Neuronal stem cell (in vitro differentiated cells): ENCODE measurements at places on chromosomes 6 and 20.

DNA sequence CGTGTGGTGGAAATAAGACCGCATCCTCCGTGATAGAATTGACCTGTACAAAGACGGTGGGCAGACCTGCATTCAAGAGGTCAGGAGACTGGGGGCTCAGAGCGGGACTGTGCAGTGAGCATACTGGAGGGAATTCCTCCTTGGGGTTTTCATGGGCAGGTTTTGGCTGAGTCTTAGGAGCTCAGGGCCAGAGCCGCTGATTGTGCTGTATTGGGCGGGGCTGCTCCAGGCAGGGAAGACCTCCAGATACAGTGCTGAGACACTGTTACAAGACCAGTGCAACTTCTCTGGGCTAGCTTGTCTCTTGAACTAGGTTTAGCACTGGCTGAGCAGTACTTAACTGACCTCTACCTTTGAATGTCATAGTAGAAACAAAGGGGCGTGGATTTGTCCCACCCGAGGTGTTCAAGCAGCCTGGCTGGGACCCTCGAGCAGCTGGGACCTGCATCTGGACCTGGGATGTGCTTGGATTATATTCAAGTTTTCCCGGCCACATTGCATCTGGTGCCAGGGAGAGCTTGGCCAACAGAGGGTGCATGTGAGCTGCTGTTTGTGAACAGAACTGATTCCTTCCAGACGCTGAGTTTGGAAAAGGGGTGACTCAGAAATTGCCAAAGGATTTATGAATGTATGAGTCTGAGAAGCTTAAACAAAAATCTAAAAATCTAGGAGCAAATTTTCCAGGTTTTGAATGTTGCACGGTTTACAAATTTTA lies 33.4 kb upstream of the SLC22A1 start:
- DNase-seq = peak; percentile 23

- no peak for DNase-seq
Measured at GRCh38 chr20:1825507-1825906, 69.7 kb upstream of the SIRPA start.

DNA sequence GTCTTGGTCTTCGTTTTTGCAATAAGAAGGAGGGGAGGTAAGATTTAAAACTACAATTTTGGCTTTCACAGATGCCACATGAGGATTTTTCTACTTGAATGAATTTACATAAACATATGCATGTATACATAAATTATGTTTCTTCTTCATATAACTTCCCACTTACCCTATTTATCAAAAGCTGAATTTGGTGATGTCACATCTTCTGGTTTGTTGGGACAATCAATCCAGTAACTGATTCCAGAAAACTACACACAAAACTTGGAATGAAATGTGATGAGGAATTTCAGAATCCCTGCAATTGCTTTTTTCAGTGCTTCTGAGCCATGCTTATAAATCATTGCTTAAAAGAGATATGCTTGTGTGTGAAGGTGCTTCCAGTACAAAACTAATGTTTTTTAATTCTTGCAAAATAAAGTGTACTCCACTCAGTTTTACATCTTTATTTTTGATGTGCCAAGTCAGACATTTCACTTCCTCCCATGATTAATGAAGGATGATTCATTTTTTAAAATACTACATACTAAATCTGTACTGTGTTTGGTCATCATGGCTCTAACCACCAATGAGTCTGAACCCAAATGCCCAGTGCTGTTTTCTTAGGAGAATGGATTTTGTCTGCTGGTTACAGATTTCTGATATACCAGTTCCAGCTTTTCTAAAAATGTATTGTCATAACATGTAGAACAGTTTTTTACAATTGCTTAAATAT lies 32.1 kb upstream of the RIN2 start:
- no peak for DNase-seq

GRCh38 chr6:23953976-23954375 lies 172.0 kb upstream of the NRSN1 start:
- DNase-seq = no peak

DNA sequence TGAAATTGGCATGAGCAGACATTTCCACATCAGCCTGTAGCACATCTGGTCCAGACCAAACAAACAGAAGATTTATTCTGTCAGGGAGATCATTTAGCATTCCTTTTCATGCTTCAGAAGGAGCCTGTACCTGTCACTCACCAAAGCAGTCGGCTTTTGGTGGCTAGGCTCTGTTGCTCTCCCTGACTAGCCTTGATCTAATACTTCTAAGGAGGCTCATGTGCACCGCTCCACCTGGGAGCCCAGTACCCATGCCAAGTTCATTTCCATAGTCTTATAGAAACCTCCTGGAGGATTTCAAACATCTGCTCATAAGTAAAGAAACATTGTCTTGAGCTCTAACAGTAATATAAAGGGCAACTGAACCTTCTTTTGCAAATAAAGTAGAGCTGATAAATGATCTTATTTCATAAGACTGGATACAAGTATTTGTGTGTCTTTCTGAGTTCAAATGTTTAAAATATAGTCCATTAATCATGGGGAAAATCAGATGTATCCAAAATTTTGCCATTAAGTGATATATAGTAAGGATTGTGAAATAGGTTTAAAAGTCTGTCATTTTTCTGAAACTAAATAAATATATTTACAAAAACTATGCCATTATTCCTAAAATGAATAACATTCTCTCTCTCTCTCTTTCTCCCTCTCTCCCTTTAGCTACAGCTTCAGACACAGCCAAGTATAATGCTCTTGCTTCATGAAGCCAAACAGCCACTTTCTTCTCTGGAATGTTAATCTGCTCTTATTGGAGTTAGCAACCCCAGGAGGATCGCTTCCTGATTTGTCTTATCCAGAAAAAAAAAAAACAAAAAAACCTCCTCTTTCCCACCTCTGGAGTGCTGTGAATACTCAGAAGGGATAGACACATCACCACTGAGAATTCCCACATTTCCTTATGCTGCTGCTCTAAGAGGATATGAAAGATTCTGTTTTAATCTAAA lies 192.7 kb upstream of the TFAP2D start:
- DNase-seq = peak; percentile 37

GRCh38 chr6:108781419-108782100 lies 66.7 kb upstream of the ARMC2 start:
- peak; percentile 26 for DNase-seq

DNA sequence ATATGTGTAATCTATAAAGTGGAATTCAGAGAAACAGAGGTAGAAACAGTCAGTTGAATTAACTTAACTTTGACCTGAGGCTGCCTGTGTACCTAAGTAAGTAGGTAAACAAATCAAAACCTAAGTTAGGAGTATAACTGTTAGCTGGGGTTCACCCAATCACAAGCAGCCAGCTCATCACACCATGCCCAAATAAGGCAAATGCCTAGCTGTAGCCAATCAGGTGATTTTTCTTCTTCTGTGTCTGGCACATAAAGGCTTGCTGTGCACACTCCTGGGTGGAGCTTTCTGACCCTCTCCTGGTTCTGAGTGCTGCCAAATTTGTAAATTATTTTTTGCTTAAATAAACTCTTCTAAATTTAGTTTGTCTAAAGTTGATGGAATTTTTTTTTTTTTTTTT lies 54.7 kb upstream of the TRIM39 start:
- DNase-seq = no peak
